ENCODE measurements at places on chromosomes 16 and 17. TPM values are rescaled to one million over a fixed set of nuclear protein-coding genes. Genes with fewer than 3 reads are reported as not detected.

The FAM83G gene
- total RNA-seq = 2.9 TPM

The TBC1D3I gene
- not detected for total RNA-seq

The ZNF469 gene
- total RNA-seq = 0.39 TPM

The ZNF19 gene
- total RNA-seq = 3.8 TPM

The CEP112 gene
- 3.1 TPM for total RNA-seq

The NEK8 gene
- 0.24 TPM for total RNA-seq

The RHBDL3 gene
- 0.24 TPM for total RNA-seq

The ZC3H7A gene
- total RNA-seq = 22.1 TPM

The ELMO3 gene
- total RNA-seq = 0.48 TPM

The TMEM114 gene
- total RNA-seq = not detected

The SHISA6 gene
- total RNA-seq = not detected

The KRTAP17-1 gene
- total RNA-seq = not detected

The STAT3 gene
- 44.6 TPM for total RNA-seq

The KRT27 gene
- not detected for total RNA-seq

The ZNF423 gene
- 0.10 TPM for total RNA-seq

The ADAM11 gene
- 0.12 TPM for total RNA-seq

The HNF1B gene
- 0.12 TPM for total RNA-seq

The C16orf89 gene
- total RNA-seq = not detected

The TCAP gene
- total RNA-seq = 0.24 TPM

The CFAP52 gene
- not detected for total RNA-seq

The KRT33A gene
- total RNA-seq = not detected

The SPNS3 gene
- not detected for total RNA-seq

The TBC1D3C gene
- not detected for total RNA-seq

The SYNGR2 gene
- 17.3 TPM for total RNA-seq

The RPH3AL gene
- total RNA-seq = 1.2 TPM

The COPRS gene
- total RNA-seq = 148 TPM

The CDK5RAP3 gene
- 44.0 TPM for total RNA-seq

The TBC1D26 gene
- not detected for total RNA-seq

The DNAI2 gene
- total RNA-seq = not detected

The MTSS2 gene
- total RNA-seq = 22.1 TPM

The INCA1 gene
- total RNA-seq = not detected

The ABCC12 gene
- 0.48 TPM for total RNA-seq

The SPATA22 gene
- not detected for total RNA-seq

The SLC52A1 gene
- not detected for total RNA-seq

The TVP23B gene
- total RNA-seq = 58.6 TPM

The RRAD gene
- 5.1 TPM for total RNA-seq

The TAC4 gene
- not detected for total RNA-seq

The MYO15A gene
- total RNA-seq = 0.24 TPM

The PIGS gene
- total RNA-seq = 55.5 TPM

The ARHGDIG gene
- total RNA-seq = not detected

The CLDN6 gene
- not detected for total RNA-seq

The CX3CL1 gene
- 1.3 TPM for total RNA-seq

The CACNA1H gene
- total RNA-seq = not detected

The CEP131 gene
- total RNA-seq = 7.0 TPM

The KRT12 gene
- not detected for total RNA-seq

The HSBP1 gene
- total RNA-seq = 128 TPM

The SNX20 gene
- not detected for total RNA-seq

The LITAFD gene
- total RNA-seq = not detected

The CCT6B gene
- 0.78 TPM for total RNA-seq

The ZNF213 gene
- total RNA-seq = 2.0 TPM

The PIK3R5 gene
- total RNA-seq = 0.88 TPM

The SLC5A11 gene
- total RNA-seq = not detected

The GRAPL gene
- total RNA-seq = not detected

The CCL17 gene
- total RNA-seq = not detected

The SMIM5 gene
- not detected for total RNA-seq

The EPOP gene
- total RNA-seq = 1.8 TPM

The FMNL1 gene
- total RNA-seq = 13.1 TPM
